ENCODE measurements at places on chromosomes 13 and 19.

DNA sequence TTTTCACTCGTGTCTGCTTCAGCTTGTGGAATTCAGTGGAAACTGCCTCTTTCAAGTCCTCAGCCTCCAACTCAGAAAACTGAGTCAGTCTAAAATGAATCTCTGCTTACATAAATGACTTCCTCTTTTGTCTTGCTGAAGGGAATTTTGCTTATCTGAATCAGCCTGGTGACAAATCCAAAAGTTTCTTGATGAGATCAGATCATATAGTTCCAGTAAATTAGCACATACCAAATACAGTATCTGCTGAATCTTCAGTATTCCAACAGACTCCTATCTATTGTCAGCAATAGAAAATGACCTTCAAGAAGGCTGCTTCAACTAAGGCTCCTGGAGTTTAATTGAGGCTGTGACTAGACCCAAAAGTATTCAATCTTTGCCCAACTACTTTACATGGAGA, 290.0 kb downstream of the MZT1 start:
- DNase-seq = no peak

- no peak for DNase-seq
These were observed 129.1 kb upstream of the HTR2A start for GRCh38 chr13:47025791-47026447.

- no peak for DNase-seq
These were observed at the start of gene PCDH9 for GRCh38 chr13:67229481-67230403. Gene PCDH9, minus strand, starts transcription at chr13:67230336. Its CDS starts 1,896 bp downstream, at chr13:67228440.

DNA sequence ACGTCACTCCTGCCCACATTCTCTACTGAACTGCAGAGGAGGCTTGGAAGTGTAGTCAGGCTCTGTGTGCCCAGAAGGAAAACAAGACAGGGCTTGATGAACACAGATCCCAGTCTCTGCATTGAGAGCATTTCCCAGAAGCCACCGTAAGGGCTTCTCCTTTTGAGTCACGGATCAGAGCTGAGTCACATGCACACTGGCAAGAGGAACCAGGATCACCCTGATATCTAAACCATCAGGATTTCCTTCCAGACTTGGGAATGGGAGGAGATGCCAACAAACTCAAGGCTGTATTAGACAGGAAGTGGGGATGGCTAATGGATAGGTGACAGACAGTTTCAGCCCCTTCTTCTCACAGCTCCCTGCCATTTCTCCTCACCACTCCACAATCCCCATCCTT, 17.7 kb upstream of the FBXO17 start:
- DNase-seq = no peak

GRCh38 chr13:97339019-97339987, 94.7 kb upstream of the RAP2A start:
- no peak for DNase-seq

DNA sequence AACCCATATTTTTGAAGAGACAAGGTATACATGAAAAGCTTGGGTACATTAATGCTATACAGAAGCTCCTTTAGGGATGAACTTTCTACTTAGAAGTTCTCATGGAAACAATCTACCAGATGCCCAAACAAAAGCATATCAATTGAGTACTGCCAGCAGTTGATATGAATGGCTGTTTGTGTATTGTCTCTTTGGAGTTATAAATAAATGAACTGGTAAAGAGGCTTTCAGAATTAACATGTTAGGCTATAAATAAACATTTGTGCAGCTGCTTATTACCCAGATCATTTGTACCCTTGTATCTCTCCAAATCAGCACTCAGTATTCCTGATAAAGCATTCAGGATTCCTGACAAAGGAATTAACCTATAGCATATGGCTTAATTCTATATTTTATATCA, 418.9 kb downstream of the FGF14 start:
- DNase-seq = no peak

DNA sequence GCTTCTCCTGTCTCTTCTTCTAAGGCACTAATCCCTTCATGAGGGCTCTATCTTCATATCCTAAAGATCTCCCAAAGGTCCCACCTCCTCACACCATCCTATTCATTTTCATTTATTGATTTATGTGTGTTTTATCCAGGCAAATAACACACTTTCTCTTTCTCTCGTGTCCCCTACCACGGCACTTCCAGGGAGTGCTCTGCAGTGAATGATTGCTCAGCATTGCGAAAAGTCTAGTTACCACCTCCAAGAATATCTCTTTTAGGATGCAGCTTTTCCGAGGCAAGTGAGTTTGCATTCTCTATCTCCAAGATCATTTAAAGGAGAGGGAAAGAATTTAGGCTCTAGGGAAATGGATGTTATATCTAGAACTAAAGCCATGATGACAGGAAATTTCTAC, 101.7 kb downstream of the MIPEP start:
- no peak for DNase-seq

- DNase-seq = no peak
These were observed 169.9 kb upstream of the NBEA start for GRCh38 chr13:34772206-34772605.
